Neuronal stem cell (in vitro differentiated cells): ENCODE measurements at places on chromosomes 1 and 21.

DNA sequence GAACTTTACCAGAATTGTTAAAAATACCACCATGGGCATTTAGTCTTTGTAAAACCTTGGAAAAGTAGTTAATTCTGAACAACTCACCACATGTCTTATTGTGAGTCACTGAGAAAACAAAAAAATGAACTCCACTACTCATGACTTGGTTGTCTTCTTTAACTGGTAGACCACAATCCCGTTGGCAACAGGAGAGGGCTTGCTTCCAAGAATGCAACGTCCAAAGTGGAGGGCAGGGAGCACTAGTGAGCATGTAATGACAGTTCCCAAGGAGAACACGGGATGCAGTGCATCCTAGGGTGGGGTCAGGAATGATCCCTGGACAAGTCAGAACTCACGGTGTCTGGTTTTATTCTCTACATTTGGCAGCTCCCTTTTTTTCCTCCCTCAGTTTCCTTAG, 15.2 kb upstream of the HMCN1 start:
- H3K4me3 ChIP-seq, result no peak overlapping the region
- DNase-seq, result no peak
- no peaks in the 10 kb centered on the region for H3K27me3 ChIP-seq
- no peak overlapping the region for H3K27ac ChIP-seq
- H3K36me3 ChIP-seq, result no peaks in the 10 kb centered on the region

DNA sequence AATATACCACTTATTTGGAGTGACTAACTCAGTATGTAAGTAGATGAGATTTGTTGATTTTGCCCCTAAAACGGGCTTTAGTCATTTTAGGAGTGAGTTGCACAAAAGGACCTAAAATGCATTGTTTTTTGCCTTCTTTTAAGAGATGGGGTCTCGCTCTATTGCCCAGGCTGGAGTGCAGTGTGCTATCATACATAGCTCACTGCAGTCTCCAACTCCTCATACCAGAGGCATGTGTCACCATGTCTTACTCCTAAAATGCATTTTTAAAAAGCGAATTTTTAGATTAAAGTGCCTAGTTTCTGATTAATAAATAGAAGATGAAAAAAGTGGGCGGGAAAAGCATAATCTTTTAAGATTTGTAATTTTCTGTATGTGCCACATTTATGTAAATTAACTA, 11.5 kb upstream of the NEXN start:
- no peaks in the 10 kb centered on the region for H3K27me3 ChIP-seq
- no peak overlapping the region for H3K27ac ChIP-seq
- no peaks in the 10 kb centered on the region for H3K4me1 ChIP-seq
- no peak for DNase-seq
- no peak overlapping the region for H3K4me3 ChIP-seq

DNA sequence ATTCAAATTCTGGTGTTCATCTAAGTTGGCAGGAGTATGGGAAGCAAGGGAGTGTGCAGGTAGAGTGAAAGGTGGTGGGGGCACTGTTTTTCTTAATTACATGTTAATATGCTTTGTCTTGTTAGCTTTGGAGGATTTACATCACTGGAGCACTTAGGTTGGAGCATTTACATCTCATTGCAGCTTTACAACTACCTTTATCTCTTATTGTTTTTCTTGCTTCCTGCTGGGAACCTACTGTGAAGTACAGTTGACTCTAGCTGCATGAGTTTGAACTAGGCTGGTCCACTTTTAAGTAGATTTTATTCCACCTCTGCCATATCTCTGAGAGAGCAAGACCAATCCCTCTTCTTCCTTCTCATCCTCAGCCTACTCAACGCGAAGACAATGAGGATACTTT, 554.8 kb upstream of the B3GALT2 start:
- H3K27me3 ChIP-seq, result no peaks in the 10 kb centered on the region
- H3K4me3 ChIP-seq, result no peak overlapping the region
- no peak for DNase-seq
- no peaks in the 10 kb centered on the region for H3K36me3 ChIP-seq
- no peaks in the 10 kb centered on the region for H3K4me1 ChIP-seq
- H3K27ac ChIP-seq, result no peak overlapping the region

DNA sequence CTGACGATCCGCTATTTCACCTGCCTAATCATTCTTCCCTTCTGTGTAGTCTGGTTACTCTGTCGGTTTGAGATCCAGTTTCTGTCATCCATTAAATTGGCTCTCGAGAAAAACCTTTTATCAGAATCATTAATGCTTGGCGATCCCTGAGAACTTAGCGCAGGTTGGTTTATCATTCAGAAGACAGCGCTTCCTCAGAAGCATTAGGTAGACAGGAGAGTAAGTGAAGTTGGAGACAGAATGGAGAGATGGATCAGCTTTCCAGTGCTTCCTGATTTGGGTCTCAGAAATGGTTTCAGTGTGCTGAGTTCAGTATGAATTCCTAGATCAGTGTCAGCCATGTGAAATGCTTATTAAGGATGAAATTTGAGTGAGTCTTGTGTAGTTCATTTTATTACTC, 1.3 kb downstream of the USP1 start:
- H3K4me3 ChIP-seq, result peak overlapping the region; percentile 75
- no peaks in the 10 kb centered on the region for H3K27me3 ChIP-seq
- H3K36me3 ChIP-seq, result peaks cover 36% of the 10 kb centered on the region
- no peak for DNase-seq
- no peak overlapping the region for H3K27ac ChIP-seq

GRCh38 chr1:234600418-234601281, 9.3 kb downstream of the IRF2BP2 start:
- H3K4me1 ChIP-seq, result peaks cover 48% of the 10 kb centered on the region
- H3K36me3 ChIP-seq, result peaks cover 42% of the 10 kb centered on the region
- peak overlapping the region; percentile 88 for H3K27ac ChIP-seq
- no peak for DNase-seq

DNA sequence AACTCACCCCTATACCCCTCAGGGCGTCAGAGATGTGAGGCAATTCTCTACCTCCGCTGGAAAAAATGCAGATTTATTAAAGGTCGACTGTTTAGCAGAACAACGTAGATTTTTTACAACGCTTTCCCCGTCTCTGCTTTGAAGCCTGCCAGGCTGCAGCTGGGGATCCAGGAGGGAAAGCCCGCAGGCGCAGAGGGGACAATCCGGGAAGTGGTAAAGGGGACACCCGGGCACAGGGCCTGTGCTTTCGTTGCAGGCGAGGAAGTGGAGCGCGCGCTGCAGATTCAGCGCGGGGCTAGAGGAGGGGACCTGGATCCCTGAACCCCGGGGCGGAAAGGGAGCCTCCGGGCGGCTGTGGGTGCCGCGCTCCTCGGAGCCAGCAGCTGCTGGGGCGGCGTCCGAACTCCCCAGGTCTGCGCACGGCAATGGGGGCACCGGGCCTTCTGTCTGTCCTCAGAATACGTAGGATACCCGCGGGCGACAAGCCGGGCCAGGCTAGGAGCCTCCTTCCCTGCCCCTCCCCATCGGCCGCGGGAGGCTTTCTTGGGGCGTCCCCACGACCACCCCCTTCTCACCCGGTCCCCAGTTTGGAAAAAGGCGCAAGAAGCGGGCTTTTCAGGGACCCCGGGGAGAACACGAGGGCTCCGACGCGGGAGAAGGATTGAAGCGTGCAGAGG, 5.5 kb downstream of the SIM2 start:
- H3K4me1 ChIP-seq, result peaks cover 28% of the 10 kb centered on the region
- H3K27me3 ChIP-seq, result peaks cover 100% of the 10 kb centered on the region
- no peak for DNase-seq

- H3K4me1 ChIP-seq, result peaks cover 6% of the 10 kb centered on the region
- no peak overlapping the region for H3K27ac ChIP-seq
- no peak for DNase-seq
- no peak overlapping the region for H3K4me3 ChIP-seq
- H3K36me3 ChIP-seq, result peaks cover 38% of the 10 kb centered on the region
These were observed 103.4 kb downstream of the VPS13D start for GRCh38 chr1:12333036-12333785.

DNA sequence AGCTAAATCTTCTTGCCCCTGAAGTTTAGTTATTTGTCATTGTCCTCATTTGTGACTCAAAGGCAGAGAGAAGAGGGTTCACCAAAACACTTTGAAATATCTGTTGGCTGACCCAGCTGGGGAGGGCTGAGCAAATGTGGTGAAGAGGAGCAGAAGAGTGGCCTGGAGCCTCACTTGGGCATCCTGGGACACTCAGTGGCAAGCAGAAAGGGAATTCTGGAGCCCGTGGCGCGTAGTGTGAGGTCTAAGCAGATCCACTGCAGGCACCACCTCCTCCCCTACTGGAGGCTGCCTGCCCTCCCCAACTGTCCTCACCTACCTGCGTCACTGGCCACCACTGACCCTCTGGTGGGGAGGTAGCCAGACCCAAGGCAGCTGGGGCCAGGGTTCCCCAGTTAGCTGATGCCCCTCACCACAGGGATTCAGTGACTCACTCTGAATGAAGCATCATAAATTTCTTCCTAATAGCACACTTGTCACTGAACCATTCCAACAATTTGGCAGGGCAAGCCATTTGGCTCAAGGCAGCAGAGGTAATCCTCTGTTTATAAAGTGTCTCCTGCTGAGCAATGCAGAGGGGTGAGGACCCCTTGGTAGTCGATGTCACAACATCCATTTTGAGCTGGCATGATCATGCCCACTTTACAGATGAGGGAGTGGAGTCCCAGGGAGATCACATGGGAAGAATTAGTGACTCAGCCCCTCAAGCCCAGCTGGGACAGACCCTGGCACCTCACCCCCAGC, 80.3 kb downstream of the NENF start:
- no peak overlapping the region for H3K27ac ChIP-seq
- no peak overlapping the region for H3K4me3 ChIP-seq
- H3K4me1 ChIP-seq, result peaks cover 5% of the 10 kb centered on the region

DNA sequence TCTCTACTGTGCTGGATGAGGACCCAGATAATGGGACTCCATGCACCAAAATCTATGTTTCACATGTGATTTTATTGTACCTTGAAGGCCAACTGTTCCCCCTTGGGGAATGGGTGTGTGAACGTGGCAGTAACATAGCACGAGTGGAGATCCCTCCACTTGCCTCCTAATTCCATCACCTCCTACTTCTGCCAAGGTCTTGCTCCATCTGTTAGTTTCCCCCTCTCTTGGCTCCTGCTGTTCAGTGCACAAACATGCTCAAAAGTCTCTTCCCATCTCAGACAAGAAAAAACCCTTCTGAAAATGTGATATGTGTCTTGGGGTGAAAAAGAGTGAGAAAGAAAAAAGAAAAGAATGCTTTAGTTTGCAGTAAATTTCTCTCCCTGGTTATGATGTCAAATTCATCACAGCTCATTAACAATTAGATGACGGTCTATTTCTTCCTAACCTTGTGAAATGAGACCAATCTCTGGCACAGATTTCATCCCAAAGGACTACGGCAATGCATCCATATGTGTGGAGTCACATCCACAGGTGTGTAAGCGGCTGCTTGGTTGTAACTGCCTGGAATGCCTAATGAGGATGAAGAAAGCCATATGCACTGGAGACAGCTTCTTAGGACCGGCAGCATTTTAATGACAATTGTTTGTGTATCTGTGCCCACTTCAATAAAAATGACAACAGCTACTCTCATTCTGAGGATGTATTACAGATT, 79.3 kb upstream of the DIRAS3 start:
- H3K27ac ChIP-seq, result no peak overlapping the region
- H3K4me1 ChIP-seq, result no peaks in the 10 kb centered on the region
- H3K27me3 ChIP-seq, result no peaks in the 10 kb centered on the region
- no peak for DNase-seq

DNA sequence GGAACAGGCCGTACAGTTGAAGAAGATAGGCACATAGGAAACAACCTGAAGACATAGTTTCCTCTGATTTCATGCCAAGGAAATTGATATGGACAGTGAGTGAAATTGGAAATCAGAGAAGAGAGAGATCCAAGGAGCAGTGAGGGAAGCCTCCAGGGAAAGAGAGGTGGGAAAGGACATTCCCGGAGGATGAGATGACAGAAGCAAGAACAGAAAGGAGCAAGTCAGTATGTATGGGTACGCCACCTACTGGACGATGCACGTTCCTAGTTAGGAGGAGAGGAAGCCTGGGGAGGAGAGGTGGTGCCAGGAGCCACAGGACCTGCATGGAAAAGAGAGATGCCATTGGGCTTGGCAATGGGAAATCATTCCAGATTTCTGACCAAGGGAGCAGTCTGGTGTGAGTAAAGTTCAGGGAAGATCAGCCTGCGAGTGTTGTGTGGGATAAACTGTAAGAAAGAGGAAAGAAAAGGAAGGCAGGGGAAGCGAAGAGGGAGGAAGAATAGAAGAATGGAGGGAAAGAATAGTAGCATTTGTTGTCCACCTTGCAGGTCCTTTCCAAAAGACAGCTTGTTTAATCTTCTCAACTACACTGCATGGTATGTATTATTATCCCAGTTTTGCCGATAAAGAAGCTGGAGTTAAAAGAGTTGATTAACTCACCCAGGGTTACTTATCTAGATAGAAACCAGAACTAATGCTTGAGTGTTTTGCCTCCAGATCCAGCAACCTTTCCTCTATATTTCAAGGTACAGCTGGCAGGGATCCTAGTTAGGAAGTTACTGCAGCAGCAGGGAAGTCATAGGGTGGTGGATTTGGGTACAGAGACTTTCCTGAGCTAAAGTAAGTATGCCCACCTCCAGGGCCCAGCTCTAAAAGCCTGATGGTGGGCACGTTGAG, 27.4 kb downstream of the C1orf116 start:
- no peaks in the 10 kb centered on the region for H3K27me3 ChIP-seq
- no peak overlapping the region for H3K4me3 ChIP-seq
- no peaks in the 10 kb centered on the region for H3K36me3 ChIP-seq
- no peaks in the 10 kb centered on the region for H3K4me1 ChIP-seq
- no peak overlapping the region for H3K27ac ChIP-seq
- DNase-seq, result peak; percentile 47

- no peaks in the 10 kb centered on the region for H3K4me1 ChIP-seq
- no peak overlapping the region for H3K4me3 ChIP-seq
- no peak overlapping the region for H3K27ac ChIP-seq
- DNase-seq, result peak; percentile 81
- peaks cover 39% of the 10 kb centered on the region for H3K27me3 ChIP-seq
These were observed 9.2 kb upstream of the LAD1 start for GRCh38 chr1:201408176-201408833.

- H3K27me3 ChIP-seq, result no peaks in the 10 kb centered on the region
- no peaks in the 10 kb centered on the region for H3K36me3 ChIP-seq
- no peaks in the 10 kb centered on the region for H3K4me1 ChIP-seq
- peak; percentile 35 for DNase-seq
These were observed 37.7 kb upstream of the KCNJ15 start for GRCh38 chr21:38219049-38219628.

- H3K4me1 ChIP-seq, result no peaks in the 10 kb centered on the region
- peak overlapping the region; percentile 38 for H3K27ac ChIP-seq
- H3K4me3 ChIP-seq, result no peak overlapping the region
- H3K36me3 ChIP-seq, result peaks cover 81% of the 10 kb centered on the region
- peak; percentile 59 for DNase-seq
These were observed 486 bp downstream of the SLC27A3 start for GRCh38 chr1:153775458-153776327.

GRCh38 chr1:75506976-75507375, 103.9 kb downstream of the SLC44A5 start:
- no peaks in the 10 kb centered on the region for H3K4me1 ChIP-seq
- DNase-seq, result no peak
- H3K4me3 ChIP-seq, result no peak overlapping the region
- no peaks in the 10 kb centered on the region for H3K27me3 ChIP-seq

- H3K36me3 ChIP-seq, result peaks cover 15% of the 10 kb centered on the region
- no peaks in the 10 kb centered on the region for H3K27me3 ChIP-seq
- no peak overlapping the region for H3K27ac ChIP-seq
- no peak for DNase-seq
- no peak overlapping the region for H3K4me3 ChIP-seq
These were observed 85.3 kb upstream of the GPR88 start for GRCh38 chr1:100452641-100453040.
